Chondrocyte (in vitro differentiated cells): ENCODE measurements at places on chromosomes 1 and 21. TPM values are rescaled to one million over a fixed set of nuclear protein-coding genes. Genes with fewer than 3 reads are reported as not detected.
A peak's percentile ranks its signal among the peaks of the same experiment; 100 is the strongest.

DNA sequence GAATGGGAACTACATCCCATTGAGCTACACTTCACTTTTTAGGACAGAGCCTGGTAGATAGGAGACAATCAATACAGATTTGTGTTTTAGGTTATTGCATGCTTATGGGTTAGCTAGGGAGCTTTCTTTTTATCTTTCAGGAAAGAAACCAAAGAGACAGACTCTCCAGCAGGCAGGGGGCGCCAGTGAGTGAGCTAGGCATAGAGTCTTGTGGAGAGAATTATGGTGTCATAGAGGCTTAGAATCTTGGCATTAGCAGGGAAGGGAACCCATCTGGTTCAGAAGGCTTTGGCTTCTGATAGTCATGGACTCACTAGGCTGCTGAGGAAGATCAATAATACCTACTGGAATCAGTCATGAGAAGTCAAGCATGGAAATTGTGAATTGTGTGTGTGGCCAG, at the start of gene SMCP:
SMCP (plus strand) TSS at position 281 of the 400 bp plus-strand sequence. CDS start 6,101 bp downstream, outside the sequence.
- peaks cover 5% of the 10 kb centered on the region for H3K27me3 ChIP-seq
- H3K36me3 ChIP-seq: no peaks in the 10 kb centered on the region
- no peak within 1 kb of the TSS for H3K27ac ChIP-seq

- no peaks in the 10 kb centered on the region for H3K27me3 ChIP-seq
- no peak overlapping the region for H3K27ac ChIP-seq
- peaks cover 3% of the 10 kb centered on the region for H3K4me1 ChIP-seq
- no peak for DNase-seq
- no peak overlapping the region for H3K4me3 ChIP-seq
Measured at GRCh38 chr1:50526431-50526830, 103.2 kb upstream of the DMRTA2 start.

DNA sequence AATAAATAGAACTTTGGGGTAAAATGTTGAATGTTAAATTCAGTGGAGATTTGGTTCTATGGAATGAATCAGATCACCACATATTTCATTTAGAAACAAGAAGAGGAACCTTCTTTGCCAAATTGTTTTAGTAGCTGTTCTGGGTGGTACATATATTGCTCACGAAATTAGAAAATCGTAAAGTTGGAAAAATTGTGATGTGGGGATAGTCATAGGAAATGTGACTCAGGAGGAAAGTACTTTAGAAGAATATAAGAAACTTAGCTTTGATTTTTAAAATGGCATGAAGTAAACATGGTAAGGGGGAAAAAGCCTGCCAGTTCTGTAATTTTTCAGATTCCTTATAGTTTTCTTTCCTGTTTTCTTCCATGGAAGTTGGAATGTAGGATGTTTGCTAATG, 27.4 kb downstream of the RRP15 start:
- H3K27ac ChIP-seq: no peak overlapping the region
- H3K27me3 ChIP-seq: no peaks in the 10 kb centered on the region
- peaks cover 8% of the 10 kb centered on the region for H3K36me3 ChIP-seq
- no peak for DNase-seq

NTMT2 gene
- total RNA-seq: not detected in 3 replicates

DNA sequence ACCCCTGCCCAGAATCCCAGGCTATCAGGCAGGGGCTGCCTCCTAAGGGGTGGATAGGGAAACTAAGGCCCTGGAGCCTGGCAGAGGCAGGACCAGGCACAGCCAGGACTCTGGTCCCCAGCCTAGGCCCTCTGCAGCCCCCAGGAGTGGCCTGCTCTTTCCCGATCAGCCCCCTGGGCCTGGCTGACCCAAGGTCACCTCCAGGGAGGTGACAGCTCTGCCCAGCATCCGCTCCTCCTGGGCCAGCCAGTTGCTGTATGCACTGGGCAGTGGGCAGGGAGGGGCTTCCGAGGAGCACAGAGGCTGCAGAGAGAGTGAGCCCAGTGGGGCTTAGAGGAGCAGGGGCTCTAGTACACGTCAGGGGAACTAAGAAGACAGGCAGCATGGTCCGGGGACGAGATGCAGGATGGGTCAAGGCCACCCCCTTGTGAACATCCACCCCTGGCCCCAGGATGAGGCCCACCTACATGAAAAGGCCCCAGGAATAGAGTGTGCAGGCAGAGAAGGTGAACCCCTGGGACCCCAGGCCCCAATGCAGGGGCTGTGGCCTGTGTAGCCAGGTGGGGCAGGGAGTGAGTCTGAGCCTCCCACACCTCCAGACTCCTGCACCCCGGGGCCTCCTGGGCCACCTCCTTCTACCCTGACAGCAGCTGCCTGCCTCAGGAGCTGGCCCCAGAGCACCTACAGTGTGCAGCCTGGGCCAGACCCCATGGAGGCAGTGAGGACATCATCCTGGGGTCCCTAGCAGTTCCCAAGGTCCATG, 32.8 kb downstream of the WNT9A start:
- peak; percentile 74 for DNase-seq
- no peaks in the 10 kb centered on the region for H3K36me3 ChIP-seq
- H3K4me3 ChIP-seq: no peak overlapping the region

- no peaks in the 10 kb centered on the region for H3K27me3 ChIP-seq
- no peak overlapping the region for H3K4me3 ChIP-seq
- DNase-seq: no peak
- no peaks in the 10 kb centered on the region for H3K36me3 ChIP-seq
- peaks cover 40% of the 10 kb centered on the region for H3K4me1 ChIP-seq
Measured at GRCh38 chr21:45317398-45318145, 29.9 kb upstream of the POFUT2 start.

- peak; percentile 59 for DNase-seq
- H3K27ac ChIP-seq: no peak overlapping the region
- peaks cover 33% of the 10 kb centered on the region for H3K4me1 ChIP-seq
- H3K27me3 ChIP-seq: no peaks in the 10 kb centered on the region
Measured at GRCh38 chr1:150967936-150968335, 6.7 kb downstream of the CERS2 start.

DNA sequence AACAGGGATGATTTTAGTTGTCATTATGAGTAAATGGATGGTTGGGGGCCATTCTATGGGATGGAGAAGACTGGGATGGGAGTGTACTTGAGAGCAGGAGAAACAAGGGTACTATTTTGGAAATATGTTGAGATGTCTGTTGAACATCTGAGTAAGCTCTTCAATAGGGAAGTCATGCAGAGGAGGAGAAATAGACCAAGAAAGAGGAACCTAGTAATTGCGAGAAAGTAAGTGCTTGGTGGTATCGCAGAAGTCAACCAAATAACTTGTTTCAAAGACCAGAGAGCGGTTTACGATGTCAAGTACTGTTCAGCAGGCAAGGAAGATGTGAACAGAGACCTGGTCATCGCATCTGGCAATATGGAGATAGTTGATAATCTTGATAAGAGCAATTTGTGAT, 22.4 kb upstream of the CHRM3 start:
- H3K36me3 ChIP-seq: no peaks in the 10 kb centered on the region
- no peak overlapping the region for H3K27ac ChIP-seq
- H3K27me3 ChIP-seq: peaks cover 14% of the 10 kb centered on the region
- H3K4me3 ChIP-seq: no peak overlapping the region

- H3K4me3 ChIP-seq: no peak overlapping the region
- H3K27me3 ChIP-seq: peaks cover 6% of the 10 kb centered on the region
- no peak overlapping the region for H3K27ac ChIP-seq
- DNase-seq: no peak
- peaks cover 11% of the 10 kb centered on the region for H3K4me1 ChIP-seq
Measured at GRCh38 chr1:207988326-207989165, 77.6 kb upstream of the CD34 start.

- no peaks in the 10 kb centered on the region for H3K27me3 ChIP-seq
- no peak overlapping the region for H3K4me3 ChIP-seq
- H3K4me1 ChIP-seq: peaks cover 36% of the 10 kb centered on the region
Measured at GRCh38 chr1:186009039-186009737, 275.0 kb downstream of the HMCN1 start.

DNA sequence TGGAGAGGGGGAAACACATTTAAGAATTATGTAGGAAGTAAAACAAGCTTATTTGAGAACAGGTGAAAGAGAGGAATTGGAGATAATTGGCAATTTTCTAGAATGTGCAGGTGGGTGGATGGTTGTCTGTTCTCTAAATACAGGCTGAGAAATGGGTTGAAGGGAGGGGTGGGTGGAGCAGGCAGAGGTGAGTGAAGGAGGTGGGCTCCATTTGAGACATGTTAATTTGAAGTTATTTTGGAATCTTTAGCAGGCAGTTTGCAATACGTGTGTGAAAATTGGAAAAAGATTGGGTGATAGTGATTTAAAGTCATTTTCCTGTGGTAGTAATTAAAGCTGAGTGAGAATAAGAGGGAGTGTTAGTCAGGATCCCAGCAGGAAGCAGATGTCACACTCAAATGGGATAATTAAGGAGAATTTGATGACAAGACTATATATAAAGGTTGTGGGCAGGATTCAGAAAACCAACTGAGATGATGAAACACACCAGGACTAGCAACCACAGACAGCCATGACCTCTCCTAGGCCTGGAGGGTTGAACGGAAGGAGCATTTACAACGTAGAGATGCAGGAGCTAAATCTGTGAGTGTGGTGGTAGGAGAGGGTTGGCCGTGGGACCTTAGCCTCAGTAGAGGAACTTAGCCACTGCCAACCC, 40.6 kb downstream of the CHRM3 start:
- no peaks in the 10 kb centered on the region for H3K36me3 ChIP-seq
- H3K4me3 ChIP-seq: no peak overlapping the region
- DNase-seq: no peak
- H3K27ac ChIP-seq: no peak overlapping the region

BRINP2 gene
- total RNA-seq: not detected in 3 replicates

GRCh38 chr1:201486187-201486586, 17.2 kb upstream of the PHLDA3 start:
- no peaks in the 10 kb centered on the region for H3K27me3 ChIP-seq
- peak overlapping the region; percentile 77 for H3K27ac ChIP-seq
- peaks cover 58% of the 10 kb centered on the region for H3K4me1 ChIP-seq
- H3K4me3 ChIP-seq: no peak overlapping the region
- no peaks in the 10 kb centered on the region for H3K36me3 ChIP-seq

GRCh38 chr1:79006564-79006963, at the start of gene ADGRL4:
TSS of gene ADGRL4 (minus strand) at chr1:79006730. CDS start at chr1:79006654, 76 bp downstream.
- no peaks in the 10 kb centered on the region for H3K36me3 ChIP-seq
- peaks cover 13% of the 10 kb centered on the region for H3K4me1 ChIP-seq
- H3K4me3 ChIP-seq: peak within 1 kb of the TSS; percentile 82
- DNase-seq: no peak
- H3K27me3 ChIP-seq: no peaks in the 10 kb centered on the region
- peak within 1 kb of the TSS; percentile 63 for H3K27ac ChIP-seq

RAB7B gene
- 3.5 to 4.5 TPM (median 4.4 TPM) in 3 replicates for total RNA-seq

DNA sequence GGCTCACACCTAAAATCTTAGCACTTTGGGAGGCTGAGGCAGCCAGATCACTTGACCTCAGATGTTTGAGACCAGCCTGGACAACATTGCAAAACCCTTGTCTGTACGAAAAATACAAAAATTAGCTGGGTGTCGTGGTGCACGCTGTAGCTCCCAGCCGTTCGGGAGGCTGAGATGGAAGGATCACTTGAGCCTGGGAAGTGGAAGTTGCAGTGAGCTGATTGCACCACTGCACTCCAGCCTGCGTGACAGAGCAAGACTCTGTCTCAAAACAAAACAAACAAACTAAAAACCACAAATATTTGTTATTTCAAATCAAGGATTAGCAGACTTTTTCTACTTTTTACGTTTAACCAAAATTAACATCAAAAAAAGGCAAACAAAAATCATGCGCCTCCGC, 31.3 kb downstream of the INKA2 start:
- H3K27me3 ChIP-seq: no peaks in the 10 kb centered on the region
- H3K4me1 ChIP-seq: no peaks in the 10 kb centered on the region
- H3K27ac ChIP-seq: peak overlapping the region; percentile 45
- no peak overlapping the region for H3K4me3 ChIP-seq
- H3K36me3 ChIP-seq: peaks cover 13% of the 10 kb centered on the region

VWA5B1 gene
- total RNA-seq: not detected in 3 replicates

DNA sequence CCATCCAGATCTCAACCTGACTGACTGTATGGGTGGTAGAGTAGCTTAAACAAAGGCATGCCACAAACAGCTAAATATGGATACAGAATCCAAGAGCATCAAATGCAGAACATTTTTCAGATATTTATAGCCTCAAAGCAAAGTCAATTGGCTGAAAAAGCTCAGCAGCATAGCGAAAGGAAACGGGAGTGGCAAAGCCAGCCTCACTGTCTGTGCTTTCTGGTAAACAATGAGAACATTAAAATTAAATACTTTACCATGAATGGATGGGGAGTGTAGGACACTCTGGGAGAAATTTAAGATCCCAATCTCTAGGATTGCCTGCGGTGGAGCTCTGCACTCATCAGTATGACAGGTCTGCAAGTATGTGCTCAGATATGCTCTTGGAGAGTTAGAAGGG, 4.4 kb downstream of the RASAL2 start:
- no peaks in the 10 kb centered on the region for H3K36me3 ChIP-seq
- peaks cover 82% of the 10 kb centered on the region for H3K4me1 ChIP-seq
- peak overlapping the region; percentile 59 for H3K4me3 ChIP-seq

KIF2C gene
- total RNA-seq: 5.4 to 6.7 TPM (median 6.2 TPM) in 3 replicates

DNA sequence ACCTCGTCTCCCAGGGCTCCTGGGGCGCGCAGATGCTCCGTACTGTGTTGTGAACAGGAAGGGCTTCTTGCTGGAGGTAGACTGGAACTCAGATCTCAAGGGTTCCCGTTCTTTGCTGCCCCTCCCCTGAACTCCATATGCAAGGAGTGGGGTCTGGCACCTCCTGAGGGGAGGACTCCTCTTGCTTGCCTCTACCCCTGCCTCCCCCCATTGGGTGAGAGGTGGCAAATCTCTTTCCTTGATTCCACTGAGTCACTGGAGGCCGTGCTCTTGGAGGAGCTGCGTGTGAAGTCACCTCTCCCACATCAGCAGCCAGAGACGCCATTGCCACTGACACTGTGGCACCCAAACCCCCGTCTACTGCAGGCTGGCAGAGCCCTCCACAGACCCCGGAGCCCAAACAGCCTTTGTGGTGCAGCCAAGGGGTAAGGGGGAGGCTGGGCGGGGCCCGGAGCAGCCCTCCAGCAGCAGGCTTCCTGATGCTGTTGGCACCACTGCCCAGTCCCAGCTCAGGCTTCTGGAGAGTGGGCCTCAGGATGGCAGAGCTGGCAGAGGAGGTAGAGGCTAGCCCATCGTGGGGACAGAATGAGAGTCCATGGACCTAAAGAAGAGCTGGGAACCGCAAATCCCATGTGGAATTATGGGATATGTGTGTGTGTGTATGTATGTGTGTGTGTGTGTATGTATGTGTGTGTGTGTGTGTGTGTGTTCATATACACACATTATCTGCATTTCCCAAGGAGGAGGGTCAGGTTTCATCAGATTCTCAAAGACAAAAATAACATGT, 104.9 kb upstream of the RUNX3 start:
- no peak overlapping the region for H3K27ac ChIP-seq
- peak; percentile 67 for DNase-seq
- H3K36me3 ChIP-seq: no peaks in the 10 kb centered on the region
- peaks cover 45% of the 10 kb centered on the region for H3K4me1 ChIP-seq

SCNM1 gene
- total RNA-seq: 39.6 to 44.3 TPM (median 40.7 TPM) in 3 replicates

DNM3 gene
- 11.7 to 23.7 TPM (median 12.4 TPM) in 3 replicates for total RNA-seq
